ENCODE measurements at places on chromosomes 4 and X.

DNA sequence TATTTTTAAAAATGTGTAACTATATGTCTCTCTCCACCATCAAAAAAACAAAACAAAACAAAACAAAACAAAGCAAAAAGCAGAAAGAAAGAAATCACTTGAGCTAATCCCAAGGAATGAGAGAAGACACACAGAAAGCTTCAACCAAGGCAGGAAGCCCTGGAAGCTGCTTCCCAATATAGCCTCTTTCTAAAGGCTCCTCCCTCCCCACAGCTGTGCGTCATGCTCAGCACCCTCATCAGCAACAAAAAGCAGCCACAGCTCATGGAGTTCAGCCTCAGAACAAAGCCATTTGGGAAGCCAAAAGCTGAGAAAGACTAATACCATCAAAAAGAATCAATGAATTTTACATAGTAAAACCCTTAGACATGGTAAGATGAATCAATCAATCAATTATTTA is 501.6 kb upstream of the SMIM31 start:
- peak; percentile 84 for DNase-seq

DNA sequence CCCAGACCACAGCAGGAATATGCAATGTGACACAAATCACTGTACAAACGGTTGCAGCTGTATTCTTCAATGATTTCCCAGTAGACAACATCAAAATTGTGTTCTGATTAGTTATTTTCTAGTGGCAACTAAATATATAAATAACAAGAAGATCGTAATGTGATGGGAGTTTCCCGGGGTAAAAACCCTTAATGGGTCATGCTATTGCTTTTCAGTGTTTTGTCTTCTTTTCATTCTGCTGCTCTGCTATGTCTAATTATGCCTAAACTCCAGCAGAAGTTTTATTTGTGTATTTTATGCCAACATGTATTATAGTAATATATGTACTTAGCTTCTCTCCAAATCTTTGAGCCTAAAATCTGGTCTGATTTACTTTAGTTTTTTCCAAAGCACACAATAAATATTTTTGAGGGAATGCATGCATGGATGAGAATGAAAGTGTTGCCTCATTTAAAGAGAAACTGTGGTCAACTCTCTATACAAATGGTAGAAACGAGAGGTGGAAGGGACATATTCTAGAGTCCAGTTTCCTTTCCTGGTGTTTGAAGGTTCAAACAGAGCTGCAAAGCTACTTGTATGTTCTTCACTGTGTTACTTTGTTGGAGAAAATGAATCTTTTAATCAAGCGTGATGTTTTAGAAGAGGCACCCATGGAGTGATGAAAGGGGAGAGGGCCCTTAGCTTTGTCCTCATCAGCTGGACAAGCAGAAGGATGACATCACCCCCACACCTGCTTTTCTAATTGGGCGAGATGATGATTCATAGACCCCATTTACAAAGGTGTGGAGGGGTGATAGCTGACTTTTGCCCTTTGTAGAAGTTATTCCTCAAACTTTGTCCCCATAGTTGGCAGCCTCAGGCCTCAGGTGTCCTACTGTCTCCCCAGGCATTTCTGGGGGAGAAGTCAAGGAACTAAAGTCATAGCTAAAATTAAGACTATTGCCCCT is 129.7 kb downstream of the FRAS1 start:
- DNase-seq = no peak

DNA sequence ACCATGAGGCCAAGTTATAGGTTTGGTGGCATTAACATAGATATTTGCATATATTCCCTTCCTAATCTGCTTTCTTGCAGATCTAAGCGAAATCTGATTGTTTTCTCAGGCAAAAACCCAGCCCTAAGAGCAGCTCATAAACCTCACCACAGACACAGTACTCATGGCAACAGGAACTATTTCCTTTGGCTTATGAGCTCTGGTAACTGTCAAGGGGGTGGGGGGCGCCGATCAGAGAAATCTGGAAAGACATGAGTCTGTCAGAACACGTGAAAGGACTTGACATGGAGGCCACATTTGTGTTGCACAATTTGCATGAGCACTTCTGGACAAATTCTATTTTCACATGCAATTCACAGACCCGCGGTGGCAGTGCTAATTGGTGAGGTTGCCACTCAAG is 83.7 kb downstream of the MGST2 start:
- no peak for DNase-seq

DNA sequence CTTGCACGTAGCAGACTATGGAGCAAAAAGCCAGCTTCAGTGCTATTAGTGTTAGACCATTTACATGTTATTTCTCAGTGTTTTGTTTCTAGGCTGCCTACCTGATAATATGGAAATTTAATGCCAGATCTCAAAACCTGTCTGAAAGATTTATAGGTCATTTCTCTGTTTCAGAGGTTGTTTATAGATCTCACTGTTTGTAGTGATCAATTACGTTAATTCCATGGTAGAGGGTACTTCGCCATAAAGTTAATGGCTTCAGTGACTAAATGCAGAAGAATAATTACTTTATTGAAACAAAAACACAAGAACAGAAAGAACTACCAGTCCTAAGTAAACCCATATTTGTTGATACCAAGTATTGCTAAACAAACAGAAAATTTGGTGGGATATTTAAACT is 420.8 kb downstream of the ARHGAP24 start:
- DNase-seq = no peak

- DNase-seq = no peak
These were observed 31.0 kb downstream of the AFAP1 start for GRCh38 chr4:7908668-7909067.

DNA sequence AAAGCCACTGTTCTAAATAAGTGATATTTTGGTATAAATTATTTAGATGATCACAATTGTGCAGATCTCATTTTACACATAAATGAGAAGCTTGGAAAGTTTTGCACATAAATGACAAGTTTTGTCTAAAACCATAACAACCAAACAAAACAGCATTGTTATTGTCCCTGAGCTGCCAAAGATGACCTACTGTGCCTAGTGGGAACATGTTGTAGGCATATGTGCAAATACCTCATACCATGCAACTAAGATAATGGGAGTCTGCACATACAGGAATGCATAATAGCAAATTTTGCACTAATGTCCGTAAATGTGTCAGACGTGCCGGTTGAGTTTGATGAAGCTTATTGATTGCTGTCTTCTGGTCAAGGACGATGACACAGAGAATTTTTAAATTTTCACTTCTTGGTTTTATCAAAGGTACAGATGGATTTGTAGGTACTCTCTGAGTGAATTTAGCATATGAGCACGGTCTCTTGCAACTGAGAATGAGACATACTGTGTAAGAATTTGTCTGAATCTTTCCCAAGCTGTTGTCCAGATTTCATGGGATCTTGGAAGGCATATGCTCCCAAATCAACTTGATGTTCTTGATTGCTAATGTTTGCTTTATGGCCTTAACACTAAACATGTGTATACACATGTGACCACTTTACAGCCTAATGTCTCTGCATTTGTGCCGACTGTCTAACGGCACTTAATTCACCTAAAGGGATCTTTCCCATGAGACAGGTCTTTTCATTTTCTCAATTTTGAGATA is 1133.5 kb downstream of the FAT4 start:
- DNase-seq = no peak

- no peak for DNase-seq
These were observed 257.8 kb upstream of the NRK start for GRCh38 chrX:105564501-105564900.

DNA sequence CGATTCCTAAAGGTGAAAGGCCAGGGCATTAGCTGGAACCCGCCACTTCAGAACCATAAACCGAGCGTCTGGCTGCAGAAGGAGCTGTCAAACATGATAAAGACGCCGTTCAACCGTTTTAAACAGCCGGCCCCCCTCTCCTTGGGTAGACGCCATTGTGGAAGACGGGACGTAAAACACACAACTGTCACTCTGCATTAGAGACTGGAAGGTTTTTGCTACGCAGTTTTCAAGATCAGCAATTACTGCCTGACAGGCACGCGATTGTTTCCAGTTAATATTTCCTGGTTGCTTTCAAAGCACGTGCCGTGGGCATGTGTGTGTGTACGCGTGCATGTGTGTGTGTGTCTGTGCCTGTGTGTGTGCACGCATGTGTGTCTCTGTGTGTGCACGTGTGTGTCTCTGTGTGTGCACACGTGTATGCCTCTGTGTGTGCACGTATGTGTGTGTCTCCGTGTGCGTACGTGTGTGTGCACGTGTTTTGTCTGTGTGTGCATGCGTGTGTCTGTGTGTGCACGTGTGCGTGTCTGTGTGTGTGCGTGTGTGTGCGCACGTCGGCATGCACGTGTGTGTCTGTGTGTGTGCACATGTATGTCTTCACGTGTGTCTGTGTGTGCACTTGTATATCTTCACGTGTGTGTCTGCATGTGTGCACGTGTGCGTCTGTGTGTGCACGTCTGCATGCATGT is 48.8 kb downstream of the SHOX start:
- no peak for DNase-seq

- DNase-seq = no peak
These were observed 82.7 kb upstream of the FGF13 start for GRCh38 chrX:138794246-138794645.

GRCh38 chr4:174173360-174173759 is 110.1 kb downstream of the FBXO8 start:
- no peak for DNase-seq

DNA sequence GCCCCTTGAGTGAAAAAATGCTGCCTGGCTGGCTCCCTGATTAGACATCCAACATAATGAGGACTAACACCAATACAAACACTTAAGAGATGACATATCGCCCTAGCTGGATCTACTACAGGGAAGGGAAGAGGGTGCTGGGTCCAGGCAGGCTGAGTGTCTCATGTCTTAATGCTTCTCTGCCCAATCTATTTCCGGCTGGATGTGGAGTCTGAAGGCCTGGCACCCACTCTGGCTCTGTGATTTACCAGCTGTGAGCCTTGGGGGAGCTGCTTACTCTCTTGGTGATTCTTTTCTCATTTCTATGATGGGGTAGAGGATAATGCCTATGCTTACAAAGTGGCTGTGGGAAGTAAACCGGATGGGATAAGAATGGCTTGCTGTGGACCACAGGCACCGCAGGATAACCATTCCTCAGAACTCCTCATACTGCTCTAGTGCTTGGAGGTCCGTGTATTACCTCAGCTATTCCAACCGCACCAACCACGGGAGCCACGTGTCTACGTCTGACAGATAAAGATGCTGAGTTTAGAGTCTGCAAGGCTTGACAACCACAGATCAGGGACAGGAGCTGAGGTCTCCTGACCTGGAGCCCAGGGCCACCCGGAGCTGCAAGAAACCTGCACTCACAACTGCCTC is 161.7 kb downstream of the AFAP1 start:
- DNase-seq = no peak

Measured in putamen (tissue), 1 donor.